ENCODE measurements at places on chromosomes 2 and 18. TPM values are rescaled to one million over a fixed set of nuclear protein-coding genes. Genes with fewer than 3 reads are reported as not detected.

- peak; percentile 66 for DNase-seq
These were observed 59.8 kb upstream of the SLC38A11 start for GRCh38 chr2:165015052-165015642.

DNA sequence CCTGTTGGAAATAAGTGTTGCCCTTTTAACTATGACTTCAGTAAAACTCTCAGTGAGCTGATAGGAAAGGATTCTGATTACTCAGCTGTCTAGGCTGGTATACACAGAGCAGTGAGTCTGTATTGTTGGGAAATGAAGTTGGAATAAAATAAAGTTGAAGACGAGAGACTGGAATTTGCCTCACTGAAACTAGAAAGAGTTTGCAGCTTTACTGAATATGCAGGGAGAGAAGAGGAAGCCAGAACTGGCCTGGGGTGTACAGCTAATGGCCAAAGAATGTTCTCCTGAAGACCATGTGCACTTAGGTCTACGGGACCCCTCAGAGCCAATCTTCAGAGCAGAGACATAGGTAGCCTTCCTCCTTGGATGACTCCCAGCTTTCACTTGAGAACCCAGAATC lies 26.5 kb downstream of the EIF4E2 start:
- no peak for DNase-seq

DNA sequence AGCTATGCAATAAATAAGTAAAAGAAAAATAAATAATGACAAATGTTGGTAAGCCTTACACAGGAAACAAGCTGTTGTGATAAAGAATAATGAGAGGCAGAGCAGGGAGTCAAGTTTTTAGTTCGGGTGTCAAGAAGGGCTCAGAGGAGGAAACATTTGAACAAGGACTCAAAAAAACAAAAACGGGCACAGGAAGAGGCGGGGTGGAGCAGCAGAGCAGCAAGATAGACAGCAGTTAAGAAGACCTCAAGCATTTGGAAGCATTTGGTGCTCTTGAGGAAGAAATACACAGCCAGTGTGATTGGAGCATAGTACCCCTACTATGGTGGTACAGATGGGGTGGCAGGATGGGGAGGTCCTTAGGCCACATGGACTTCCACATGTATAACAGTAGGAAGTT lies 2.8 kb downstream of the TMEM169 start:
- DNase-seq, result no peak

- no peak for DNase-seq
These were observed 41.0 kb downstream of the MYO3B start for GRCh38 chr2:170218931-170219330.

GRCh38 chr18:67453901-67454300 lies 62.6 kb downstream of the DSEL start:
- no peak for DNase-seq

- no peak for DNase-seq
These were observed 35.7 kb downstream of the ATP8B1 start for GRCh38 chr18:57767259-57768050.

DNA sequence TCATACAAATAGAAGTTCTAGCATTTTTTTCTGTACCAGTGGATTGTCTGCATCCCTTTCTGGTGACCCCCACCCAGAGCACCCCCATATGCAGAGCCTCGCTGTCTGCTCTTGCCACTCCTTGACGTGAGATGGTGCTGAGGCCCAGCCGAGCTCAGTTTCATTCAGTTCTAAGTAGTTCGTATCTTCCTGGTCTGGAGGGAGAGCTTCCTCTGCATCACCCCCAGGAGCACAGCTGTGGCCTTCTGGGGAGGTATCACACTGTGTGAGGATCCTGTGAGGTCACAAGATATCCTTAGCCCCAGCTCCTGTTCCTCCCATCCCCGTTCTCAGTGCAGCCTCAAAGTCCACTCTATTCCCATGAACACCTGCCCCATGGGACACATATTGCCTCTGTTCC lies 132.7 kb downstream of the PTGR3 start:
- DNase-seq, result no peak

Gene ZNG1B
- total RNA-seq, result 30.7 TPM

Gene TOGARAM2
- total RNA-seq, result 0.69 TPM

Gene FAP
- total RNA-seq, result 1.9 TPM
